ENCODE measurements at places on chromosomes 12 and 14.
A peak's percentile ranks its signal among the peaks of the same experiment; 100 is the strongest.

DNA sequence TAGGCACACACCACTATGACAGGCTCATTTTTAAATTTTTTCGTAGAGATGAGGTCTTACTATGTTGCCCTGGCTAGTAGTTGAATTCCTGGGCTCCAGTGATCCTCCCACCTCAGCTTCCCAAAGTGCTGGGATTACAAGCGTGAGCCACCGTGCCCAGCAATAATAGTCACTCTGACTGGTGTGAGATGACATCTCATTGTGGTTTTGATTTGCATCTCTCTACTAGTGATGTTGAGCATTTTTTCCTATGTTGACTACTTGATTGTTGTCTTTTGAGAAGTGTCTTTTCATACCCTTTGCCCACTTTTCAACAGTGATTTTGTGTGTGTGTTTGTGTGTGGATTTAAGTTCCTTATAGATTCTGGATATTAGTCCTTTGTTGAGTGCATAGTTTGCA, 26.3 kb downstream of the ATP2A2 start:
- no peaks in the 10 kb centered on the region for H3K27me3 ChIP-seq
- H3K4me3 ChIP-seq = no peak overlapping the region
- peak overlapping the region; percentile 38 for H3K27ac ChIP-seq
- H3K36me3 ChIP-seq = peaks cover 48% of the 10 kb centered on the region
- DNase-seq = no peak

- peaks cover 3% of the 10 kb centered on the region for H3K36me3 ChIP-seq
- peaks cover 71% of the 10 kb centered on the region for H3K4me1 ChIP-seq
- H3K27me3 ChIP-seq = no peaks in the 10 kb centered on the region
- no peak for DNase-seq
- no peak overlapping the region for H3K4me3 ChIP-seq
- no peak overlapping the region for H3K27ac ChIP-seq
Measured at GRCh38 chr14:60278350-60278749, 29.3 kb downstream of the PPM1A start.

- H3K36me3 ChIP-seq = no peaks in the 10 kb centered on the region
- H3K27ac ChIP-seq = no peak overlapping the region
- H3K27me3 ChIP-seq = no peaks in the 10 kb centered on the region
- H3K4me3 ChIP-seq = no peak overlapping the region
- H3K4me1 ChIP-seq = peaks cover 35% of the 10 kb centered on the region
Measured at GRCh38 chr12:3132636-3133404, 55.6 kb downstream of the TSPAN9 start.

DNA sequence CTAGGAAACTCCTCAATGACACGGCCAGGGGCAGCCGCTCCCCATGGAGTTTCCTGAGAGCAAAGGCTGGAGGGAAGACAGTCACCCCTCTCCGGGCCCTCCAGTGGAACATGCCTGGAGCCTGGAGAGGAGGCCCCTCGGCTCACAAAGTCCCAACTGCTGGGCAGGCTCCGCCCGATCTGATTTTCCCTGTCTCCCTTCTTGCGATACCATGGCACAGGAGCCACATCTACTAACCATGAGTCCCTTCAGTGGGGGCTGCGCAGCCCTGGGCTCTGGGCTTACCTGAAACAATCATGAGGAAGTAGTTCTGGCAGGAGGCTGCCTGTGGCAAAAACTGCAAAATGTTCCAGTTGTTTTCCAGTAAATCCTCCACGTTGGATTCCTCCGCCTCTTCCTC, 15.3 kb downstream of the P2RX2 start:
- H3K27ac ChIP-seq = no peak overlapping the region
- DNase-seq = no peak
- H3K27me3 ChIP-seq = no peaks in the 10 kb centered on the region
- peaks cover 2% of the 10 kb centered on the region for H3K36me3 ChIP-seq

GRCh38 chr12:9319842-9320173, 111.6 kb upstream of the PZP start:
- H3K4me1 ChIP-seq = no peaks in the 10 kb centered on the region
- H3K36me3 ChIP-seq = no peaks in the 10 kb centered on the region
- H3K27ac ChIP-seq = no peak overlapping the region
